GM04504 (cell line): ENCODE measurements at places on chromosomes 16 and 17.
A peak's percentile ranks its signal among the peaks of the same experiment; 100 is the strongest.

- no peak for DNase-seq
Measured at GRCh38 chr17:42865638-42866094, 14.7 kb downstream of the AOC3 start.

- DNase-seq = no peak
Measured at GRCh38 chr16:26787924-26788323, 278.8 kb upstream of the C16orf82 start.

- peak; percentile 70 for DNase-seq
Measured at GRCh38 chr16:12132290-12132689, 155.8 kb downstream of the SNX29 start.

GRCh38 chr17:81243333-81243664 is 4.2 kb downstream of the NDUFAF8 start:
- DNase-seq = no peak

GRCh38 chr17:78041386-78042179 is 83.1 kb downstream of the TNRC6C start:
- DNase-seq = no peak

- DNase-seq = no peak
Measured at GRCh38 chr16:23523321-23523720, 13.0 kb upstream of the GGA2 start.

GRCh38 chr16:2981177-2981898 is 1.1 kb upstream of the PKMYT1 start:
- no peak for DNase-seq
